ENCODE measurements at places on chromosomes 7 and 10.

GRCh38 chr10:59885430-59886134, 20.8 kb downstream of the CCDC6 start:
- DNase-seq, result no peak

DNA sequence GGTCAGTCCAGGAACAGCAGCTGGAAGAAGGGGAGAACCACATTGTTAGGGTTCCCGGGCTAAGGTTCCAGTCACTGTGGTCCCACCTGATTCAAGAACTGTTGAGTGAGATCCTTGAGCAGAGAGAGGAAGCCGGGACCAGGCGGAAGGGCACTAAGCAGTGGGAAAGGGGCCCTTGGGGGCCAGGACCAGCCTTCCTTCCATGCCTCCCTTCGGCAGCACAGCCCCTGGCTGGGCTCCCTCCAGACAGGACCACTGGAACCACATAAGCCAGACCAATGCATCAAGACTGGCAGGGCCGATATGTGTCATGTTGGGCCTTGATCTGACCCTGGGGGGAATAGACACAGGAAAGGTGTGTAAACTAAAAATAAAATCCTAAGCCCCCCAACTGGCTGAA, 103.9 kb downstream of the STRA8 start:
- DNase-seq, result no peak

- DNase-seq, result no peak
Measured at GRCh38 chr10:89738551-89739209, 37.3 kb downstream of the KIF20B start.

DNA sequence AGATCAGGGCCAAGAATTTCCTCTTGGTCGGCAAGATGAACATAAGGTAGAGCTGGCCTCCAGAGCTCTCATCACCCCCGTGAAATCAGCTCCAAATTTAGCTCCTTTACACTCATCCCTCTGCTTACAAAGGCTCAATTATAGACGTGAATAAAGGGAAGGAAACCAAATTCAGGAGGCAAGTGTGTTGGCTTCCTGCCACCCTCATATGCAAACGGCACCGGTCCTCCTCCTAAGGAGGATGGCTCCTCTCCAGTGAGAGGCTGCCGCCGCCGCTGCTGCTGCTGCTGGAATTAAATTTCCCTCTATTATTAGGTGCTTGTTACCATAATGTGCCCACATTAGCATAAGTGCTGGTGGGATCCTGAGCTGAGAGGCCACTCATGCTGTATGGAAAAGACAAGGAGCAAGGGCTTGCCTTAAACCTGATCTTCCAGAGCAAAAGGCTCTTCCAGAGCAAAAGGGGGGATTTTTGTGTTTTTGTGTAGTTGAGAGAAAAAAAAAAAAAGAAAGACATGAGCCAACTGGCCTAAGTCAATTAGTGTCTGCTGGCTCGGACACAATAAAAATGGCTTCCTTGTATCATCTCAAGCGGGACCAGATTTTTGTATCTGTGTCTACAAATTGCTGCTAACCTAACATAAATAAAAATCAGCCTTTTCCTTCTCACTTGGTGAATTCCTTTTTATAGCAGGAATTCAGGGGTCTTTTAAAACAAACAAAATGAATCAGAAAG, 68.4 kb downstream of the CDHR3 start:
- no peak for DNase-seq

- no peak for DNase-seq
Measured at GRCh38 chr10:128026615-128027300, 99.5 kb downstream of the MKI67 start.
